Peyer's patch (tissue), 4 donors: ENCODE measurements at places on chromosomes 2 and 18.

DNA sequence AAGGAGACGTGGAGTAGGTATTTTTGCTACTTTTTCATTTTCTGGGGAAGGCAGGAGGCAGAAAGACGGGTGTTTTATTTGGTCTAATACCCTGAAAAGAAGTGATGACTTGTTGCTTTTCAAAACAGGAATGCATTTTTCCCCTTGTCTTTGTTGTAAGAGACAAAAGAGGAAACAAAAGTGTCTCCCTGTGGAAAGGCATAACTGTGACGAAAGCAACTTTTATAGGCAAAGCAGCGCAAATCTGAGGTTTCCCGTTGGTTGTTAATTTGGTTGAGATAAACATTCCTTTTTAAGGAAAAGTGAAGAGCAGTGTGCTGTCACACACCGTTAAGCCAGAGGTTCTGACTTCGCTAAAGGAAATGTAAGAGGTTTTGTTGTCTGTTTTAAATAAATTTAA, 3.4 kb downstream of the FZD7 start:
- no peak for DNase-seq

- DNase-seq: no peak
These were observed 162.1 kb downstream of the ZEB2 start for GRCh38 chr2:144357623-144358373.

- no peak for DNase-seq
These were observed 7.6 kb downstream of the CYP26B1 start for GRCh38 chr2:72139874-72140620.

- DNase-seq: no peak
These were observed 662.1 kb downstream of the LRP1B start for GRCh38 chr2:141468761-141469160.

DNA sequence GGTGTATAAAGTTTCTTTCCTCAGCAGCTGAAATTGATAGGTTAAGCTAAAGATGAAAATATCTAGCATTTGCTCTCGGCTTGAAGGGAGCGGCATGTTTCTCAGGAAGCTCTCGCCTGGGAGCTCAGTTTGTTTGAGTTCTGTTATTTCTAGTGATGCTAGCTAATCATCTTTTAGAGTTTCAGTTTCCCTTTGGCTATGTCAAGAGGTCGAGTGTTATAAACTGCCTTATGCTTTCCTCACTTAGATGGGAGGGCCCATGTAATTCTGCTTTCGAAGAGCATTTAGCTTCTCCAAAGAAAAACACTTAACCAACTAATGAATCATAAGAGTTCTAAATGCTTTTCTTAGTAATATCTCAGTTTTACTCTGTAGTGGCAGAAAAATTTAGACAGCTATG, 33.6 kb downstream of the PLCL1 start:
- no peak for DNase-seq

DNA sequence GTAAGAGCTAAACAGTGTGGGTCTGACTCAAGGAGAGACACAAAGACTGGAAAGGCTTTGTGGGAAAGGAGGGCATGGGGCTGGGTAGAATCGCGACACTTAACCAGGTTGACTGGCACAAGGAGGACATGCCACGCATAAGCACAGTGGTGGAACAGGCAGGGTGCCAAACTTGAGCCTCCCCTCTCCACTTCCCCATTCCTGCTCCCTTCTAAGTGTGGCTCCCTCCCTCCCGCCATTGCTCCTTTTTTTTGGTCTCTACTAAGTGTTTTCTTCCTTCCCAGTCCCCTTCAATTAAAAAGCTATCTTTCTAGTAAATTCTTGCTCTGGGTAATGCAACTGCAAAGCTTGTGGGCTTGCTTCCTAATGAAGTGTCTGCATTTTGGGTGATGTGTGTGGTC, 40.3 kb upstream of the ZFP36L2 start:
- no peak for DNase-seq
